ENCODE measurements at places on chromosomes 3 and 15. TPM values are rescaled to one million over a fixed set of nuclear protein-coding genes. Genes with fewer than 3 reads are reported as not detected.

LPCAT4 gene
- total RNA-seq, result 11.0 TPM

DNA sequence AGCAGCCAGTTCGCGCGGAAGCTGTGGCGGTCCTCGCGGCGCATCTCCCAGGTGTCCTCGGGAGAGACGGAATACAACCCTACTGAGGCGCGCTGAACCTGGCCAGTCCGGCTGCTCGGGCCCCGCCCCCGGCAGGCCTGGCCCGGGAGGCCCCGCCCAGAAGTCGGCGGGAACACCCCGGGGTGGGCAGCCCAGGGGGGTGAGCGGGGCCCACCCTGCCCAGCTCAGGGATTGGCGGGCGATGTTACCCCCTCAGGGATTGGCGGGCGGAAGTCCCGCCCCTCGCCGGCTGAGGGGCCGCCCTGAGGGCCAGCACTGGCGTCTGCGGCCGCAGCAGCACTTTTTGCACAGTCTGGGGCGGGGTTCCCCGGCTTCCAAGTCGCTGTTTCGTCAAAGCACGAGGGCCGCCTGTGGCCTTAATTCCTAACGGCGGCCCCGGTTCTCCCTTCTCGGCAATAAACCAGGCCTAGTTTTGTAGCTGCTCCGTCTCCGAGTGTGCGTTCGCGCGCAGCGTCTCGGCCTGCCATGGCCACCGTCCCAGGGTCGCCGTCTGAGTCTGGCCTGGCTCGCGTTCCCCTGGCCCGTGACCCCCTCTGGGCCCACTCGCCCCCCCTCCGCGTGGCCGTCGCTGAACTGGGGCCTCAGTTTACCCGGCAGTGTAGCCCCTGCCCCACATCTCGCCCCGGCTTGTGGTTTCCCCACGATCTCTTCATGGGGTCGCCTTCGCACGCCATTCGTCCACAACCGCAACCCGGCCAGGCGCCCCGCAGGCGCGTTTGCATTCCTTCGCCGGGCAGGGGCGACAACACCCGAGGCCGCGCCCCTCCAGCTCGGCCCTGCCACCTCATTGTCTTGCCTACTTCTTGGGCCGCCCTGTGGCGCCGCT lies 30.0 kb downstream of the NBEAL2 start:
- peak; percentile 95 for DNase-seq

DNA sequence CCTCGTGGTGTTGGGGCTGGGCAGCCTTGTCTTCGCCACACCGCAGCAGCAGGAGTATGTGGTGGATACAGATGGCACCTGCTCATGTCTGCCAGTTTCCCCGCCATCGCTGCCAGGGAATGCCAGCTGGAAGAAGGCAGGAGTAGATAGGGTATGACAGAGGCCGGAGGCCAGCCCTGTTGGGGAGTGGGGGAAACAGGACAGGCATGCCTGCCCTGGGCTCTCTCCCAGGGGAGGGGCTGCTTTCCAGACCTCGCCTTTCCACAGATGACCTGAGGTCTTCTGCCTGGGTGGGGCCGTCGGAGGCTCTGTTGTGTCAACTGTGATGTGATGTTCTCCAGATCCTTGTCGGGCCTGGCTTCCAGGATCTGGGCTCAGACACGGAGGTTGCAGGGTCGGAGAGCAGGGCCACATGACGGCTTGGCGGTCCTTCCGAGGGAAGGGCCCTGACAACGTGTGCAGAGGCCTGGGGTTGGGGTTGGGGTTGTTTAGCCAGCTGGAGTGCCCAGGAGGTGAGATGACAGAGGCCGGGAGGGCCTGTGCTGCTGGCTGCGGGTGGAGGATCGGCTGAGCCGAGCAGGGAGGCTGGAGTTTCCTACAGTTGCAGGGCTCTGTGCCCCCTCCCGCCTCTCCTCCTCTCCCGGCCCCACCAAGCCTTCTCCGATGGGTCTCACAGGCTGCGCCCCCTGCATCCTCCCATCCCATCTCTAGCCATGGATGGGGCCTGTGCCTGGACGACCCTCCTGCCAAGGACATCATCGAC lies 102.0 kb downstream of the TBC1D2B start:
- DNase-seq, result peak; percentile 82

DNA sequence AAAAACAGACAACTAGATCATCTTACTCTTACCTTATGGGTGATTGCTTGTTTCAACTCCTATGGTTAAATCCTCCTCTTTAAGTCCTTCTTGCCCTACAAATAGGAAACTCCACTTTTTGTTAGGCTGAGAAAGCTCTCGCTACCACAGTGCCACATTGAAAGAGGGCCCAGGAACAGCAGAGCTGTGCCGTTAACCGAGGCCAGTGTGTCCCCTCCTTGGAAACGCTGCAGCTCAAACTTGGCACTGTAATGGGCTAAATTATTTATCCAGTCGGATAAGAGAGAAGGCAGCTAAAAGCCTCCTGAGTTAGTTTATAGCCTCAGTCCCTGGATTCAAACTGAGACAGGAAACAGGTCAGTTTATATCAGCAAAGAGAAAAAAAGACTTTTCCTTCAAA lies 46.1 kb downstream of the KBTBD12 start:
- DNase-seq, result no peak

DNA sequence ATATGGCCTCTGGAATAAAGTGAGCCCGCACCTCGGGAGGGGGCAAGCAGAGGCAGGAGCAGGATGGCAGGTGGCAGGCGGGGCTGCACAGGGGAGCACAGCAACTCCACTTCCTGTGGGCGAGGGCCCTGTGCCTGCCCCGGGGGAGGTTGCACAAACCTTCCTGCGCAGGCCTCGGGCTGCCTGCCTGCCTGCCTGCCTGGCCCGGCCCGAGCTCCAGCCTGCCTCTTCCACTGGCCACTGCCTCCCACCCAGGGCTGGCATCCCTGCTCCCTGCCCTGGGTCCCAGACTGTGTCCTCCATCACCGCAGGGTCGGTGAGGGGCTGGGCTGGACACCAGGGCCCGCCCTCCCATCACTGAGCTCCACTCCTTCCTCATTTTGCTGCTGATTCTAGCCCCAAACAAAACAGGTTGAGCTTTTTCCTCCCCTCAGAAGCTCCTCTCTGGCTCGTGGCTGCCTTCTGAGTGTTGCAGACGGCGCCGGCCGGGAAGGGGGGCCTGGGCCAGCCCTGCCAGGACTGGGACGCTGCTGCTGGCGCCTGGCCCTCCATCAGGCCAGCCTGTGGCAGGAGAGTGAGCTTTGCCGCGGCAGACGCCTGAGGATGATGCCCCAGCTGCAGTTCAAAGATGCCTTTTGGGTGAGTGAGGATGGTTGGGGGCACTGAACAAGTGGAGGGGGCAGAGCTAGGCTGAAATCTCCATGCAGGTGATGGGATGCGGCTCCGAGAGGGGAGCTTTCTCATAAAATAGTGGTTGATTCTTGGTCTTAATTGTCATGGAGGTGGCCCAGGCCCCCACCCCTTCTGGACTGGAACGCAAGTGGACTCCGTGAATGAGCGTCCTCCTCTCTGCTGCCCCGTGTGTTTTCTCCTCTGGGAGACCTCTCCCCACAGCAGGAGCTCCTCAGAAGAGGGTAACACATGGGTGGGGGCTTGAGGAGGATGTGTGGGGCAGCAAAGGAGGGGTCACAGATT lies at the start of gene PSTPIP1:
TSS of gene PSTPIP1 (plus strand) at position 156 of the 975 bp plus-strand sequence. CDS start at position 604, 448 bp downstream.
- DNase-seq, result no peak

DNA sequence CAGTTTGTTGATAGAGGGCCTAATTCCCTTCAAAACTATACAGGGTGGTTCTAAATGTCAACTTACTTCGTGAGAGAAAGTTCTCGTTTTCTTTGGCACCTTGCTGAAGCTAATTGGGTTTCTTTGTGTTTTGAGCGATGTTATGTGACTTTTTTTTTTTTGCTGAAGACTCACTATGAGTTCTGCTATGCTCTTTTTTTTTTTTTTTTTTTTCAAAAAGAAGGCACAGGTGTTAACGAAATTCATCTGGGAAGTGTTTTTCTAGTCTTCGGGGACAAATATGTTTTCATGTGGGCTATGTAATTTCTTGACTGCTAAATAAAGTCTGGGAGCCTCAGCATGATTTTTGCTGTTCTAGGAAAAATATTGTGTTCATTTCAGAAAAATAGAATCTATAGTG lies 81.5 kb downstream of the PEX5L start:
- DNase-seq, result no peak

GRCh38 chr3:25604107-25604805 lies 60.5 kb downstream of the TOP2B start:
- DNase-seq, result peak; percentile 93

DNA sequence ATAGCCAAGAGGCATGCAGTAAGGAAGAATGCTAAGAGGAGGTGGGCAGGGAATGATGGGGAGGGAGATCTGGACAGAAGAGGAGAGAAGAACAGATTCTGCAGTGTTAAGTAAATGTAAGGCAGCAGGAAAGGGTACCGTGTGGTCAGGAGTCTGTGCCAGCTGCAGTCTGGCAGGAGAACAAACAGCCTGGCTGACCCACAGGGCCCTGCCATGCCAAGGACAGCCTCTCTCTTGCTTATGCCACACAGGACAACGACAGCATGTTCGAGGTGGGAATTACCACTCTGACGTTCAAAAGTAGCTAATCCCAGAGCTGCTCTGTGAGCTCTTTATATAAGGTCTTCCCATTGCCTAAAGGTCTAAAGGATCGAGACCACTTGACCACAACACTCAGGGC lies 31.3 kb downstream of the DAPK2 start:
- no peak for DNase-seq

DNA sequence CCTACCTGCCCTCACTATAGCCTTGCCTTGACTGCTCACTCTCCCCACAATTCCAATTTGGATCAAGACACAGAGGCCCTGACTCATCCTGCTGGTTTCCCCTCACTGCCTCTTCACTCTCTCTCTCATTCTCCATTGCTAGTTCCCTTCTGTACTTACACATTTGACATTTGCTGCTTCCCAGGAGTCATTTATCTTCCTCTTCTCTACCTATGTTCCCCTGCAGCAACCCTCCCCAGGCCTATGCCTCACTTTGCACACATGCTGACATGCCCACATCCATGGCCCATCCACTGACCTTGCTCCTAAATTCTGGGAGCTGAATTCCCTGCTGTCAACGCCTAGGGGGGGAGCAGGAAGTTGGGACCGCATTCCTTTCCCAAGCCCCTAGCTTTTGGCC lies 82.2 kb downstream of the SRGAP3 start:
- no peak for DNase-seq

DNA sequence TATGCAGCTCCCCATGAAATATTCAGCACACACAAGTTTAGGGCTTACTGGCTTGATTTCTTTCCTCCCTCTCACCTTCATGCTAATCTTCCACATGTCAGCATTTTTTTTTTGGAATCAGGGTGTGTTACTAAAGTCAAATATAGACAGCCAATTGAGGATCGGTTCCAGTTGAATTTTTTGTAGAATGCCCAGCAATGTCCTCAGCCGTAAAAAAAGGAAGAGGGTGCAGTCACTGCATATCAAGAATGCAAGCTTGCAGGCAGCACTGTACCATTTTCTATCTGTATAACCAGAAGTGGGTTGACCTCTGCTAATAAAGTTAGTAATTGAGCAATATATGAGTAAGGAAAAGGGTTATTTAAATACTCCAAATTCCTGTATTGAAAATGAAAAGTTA lies 51.4 kb upstream of the CHMP2B start:
- no peak for DNase-seq

DNA sequence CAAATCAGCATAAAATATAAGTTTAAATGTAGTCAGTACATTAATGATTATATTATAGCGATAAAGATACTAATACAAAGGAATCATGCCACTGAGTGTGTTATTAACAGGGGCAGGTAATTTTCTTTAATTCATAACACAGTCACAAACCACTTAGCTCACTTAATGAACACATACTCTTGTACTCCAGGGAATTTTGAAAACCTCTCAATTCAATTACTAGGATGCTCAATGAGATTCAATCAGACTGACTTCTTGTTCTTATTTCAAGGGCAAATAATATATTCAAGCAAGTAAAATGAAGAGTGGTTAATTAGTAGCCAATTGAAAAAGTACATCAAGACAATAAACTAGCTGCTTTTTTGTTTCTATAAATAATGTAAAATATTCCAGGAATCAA lies 5.8 kb upstream of the SUCNR1 start:
- DNase-seq, result no peak

- no peak for DNase-seq
Measured at GRCh38 chr3:152511904-152512303, 243.2 kb downstream of the MBNL1 start.

GRCh38 chr15:43118829-43119228 lies 13.0 kb upstream of the UBR1 start:
- DNase-seq, result no peak

All from fibroblast of villous mesenchyme (primary cell).